ENCODE measurements at places on chromosomes 13 and 19. TPM values are rescaled to one million over a fixed set of nuclear protein-coding genes. Genes with fewer than 3 reads are reported as not detected.

CA11 gene
- total RNA-seq = 10.5 TPM

CGB2 gene
- total RNA-seq = not detected

DNA sequence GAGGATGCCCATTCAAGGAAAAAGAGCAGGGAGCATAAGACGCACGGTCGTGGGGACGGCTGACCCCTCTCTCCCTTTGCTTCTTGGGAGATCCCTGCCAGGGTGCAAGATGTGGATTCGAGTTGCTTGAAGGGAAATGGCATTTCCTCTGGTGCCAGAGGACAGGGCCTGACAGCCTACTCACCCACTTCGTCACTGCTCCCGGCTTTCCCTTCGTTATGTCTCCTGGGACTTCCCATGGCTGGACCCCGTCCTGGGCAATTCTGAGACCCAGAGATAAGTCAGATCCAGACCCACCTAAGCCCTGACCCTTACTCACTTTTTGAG lies 1.2 kb downstream of the TBC1D17 start:
- H3K4me1 ChIP-seq = peaks cover 34% of the 10 kb centered on the region
- DNase-seq = no peak
- no peaks in the 10 kb centered on the region for H3K27me3 ChIP-seq
- no peak overlapping the region for H3K4me3 ChIP-seq
- no peak overlapping the region for H3K27ac ChIP-seq

DNA sequence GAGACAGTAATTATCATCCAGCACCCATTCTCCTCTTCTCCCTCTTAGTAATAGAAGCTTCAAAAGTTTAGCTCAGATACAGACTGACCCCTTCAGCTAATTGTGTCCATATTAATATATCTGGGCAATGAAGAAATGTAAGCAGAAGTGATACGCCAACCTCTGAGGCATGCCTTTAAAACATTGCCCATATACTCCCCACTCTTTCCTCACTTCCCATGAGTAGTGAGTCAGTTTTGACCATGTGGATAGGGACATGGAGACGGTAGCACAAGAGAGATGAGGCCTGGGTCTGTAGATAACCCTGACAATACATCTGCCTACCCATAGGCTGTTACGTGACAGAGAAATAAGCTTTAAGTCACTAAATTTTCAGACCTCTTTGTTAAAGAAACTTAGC lies 147.6 kb downstream of the KCTD12 start:
- no peaks in the 10 kb centered on the region for H3K27me3 ChIP-seq
- no peak overlapping the region for H3K4me3 ChIP-seq
- H3K27ac ChIP-seq = no peak overlapping the region
- DNase-seq = no peak

LILRA2 gene
- not detected for total RNA-seq

DNA sequence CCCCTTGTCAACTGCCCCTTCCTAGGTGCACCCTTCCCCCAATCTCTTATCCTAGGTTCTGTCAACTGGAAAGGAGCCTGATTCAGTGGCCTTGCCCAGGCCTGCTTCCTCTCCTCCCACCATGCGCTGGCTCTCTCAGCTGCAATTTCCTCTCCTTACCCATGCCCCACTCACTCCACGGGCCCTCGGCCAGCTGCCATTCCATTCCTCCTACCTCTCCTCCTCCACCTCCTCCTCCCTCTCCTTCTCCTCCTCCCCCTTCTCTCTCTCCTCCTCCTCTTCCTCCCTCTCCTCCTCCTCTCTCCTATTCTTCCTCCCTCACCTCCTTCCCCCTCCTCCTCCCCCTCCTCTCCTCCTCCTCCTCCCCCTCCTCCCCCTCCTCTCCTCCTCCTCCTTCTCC lies 9.6 kb upstream of the TIMM44 start:
- no peak overlapping the region for H3K4me3 ChIP-seq
- no peaks in the 10 kb centered on the region for H3K36me3 ChIP-seq
- H3K27me3 ChIP-seq = no peaks in the 10 kb centered on the region
- no peak overlapping the region for H3K27ac ChIP-seq
- peaks cover 4% of the 10 kb centered on the region for H3K4me1 ChIP-seq
- DNase-seq = no peak

GRCh38 chr13:74316547-74316946 lies 182.3 kb upstream of the KLF12 start:
- H3K27me3 ChIP-seq = no peaks in the 10 kb centered on the region
- H3K4me1 ChIP-seq = peaks cover 8% of the 10 kb centered on the region
- no peak for DNase-seq
- no peaks in the 10 kb centered on the region for H3K36me3 ChIP-seq

DNA sequence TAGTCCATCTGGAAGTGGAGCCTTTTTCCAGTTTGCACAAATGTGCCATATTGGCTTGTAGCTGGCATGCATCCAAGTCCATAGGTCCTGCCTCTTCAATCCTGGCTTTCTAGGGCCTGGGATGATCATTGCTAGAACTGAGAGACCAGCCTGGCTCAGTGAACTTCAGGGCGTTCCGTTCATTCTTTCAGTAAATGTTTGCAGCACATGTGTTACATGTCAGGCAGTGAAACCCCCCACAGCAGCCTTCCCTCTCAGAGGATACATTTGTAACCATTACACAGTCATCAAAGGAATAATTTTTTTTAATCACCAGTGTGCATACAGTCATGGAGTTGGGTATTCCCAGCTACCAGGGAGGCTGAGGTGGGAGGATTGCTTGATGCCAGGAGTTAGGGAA lies 9.7 kb downstream of the FUT2 start:
- no peaks in the 10 kb centered on the region for H3K27me3 ChIP-seq
- peaks cover 3% of the 10 kb centered on the region for H3K36me3 ChIP-seq
- no peak overlapping the region for H3K27ac ChIP-seq
- no peak for DNase-seq
